ENCODE measurements at places on chromosomes 4 and X.

DNA sequence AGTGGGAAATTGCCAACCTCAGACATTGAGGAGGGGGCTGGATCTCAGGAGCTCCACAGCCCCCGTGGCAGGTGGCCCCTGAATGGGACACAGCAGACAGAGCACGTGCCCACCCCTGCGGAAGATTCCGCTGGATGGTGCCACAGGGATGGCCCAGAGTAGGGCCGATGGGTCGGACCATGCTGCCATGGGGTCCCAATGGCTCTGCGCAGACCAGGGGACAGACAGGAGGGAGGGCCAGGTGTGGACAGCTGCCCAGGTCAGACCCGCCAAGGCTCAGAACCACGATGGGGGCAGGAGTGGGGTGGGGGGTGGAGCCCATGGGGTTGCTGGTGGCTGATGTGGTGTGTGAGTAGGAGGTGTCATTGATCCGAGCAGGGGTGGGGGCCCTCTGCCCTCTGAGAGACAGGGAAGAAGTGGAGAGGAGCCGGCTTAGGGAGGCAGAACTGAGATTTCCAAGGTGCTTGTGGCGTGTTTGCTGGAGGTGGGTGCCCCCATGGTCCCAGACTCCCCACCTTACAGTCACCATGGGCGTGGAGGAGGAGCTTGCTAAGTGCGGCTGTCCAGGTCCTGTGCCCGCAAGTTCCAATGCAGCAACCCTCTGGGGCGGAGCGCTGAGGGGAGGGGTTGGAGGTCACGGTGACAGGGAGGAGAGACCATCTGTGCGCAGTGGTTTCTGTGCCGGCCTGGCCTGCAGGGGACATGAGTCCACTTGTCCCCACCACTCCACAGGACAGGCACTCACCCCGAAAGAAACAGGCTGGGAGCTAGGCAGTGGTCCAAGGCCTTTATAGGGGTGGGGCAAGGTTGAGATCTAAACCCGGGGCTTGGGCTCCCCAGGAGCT is 12.9 kb downstream of the SH3TC1 start:
- DNase-seq = no peak

GRCh38 chrX:136480383-136480782 is 7.4 kb upstream of the BRS3 start:
- DNase-seq = no peak

- no peak for DNase-seq
Measured at GRCh38 chr4:21018817-21019216, 318.6 kb downstream of the PACRGL start.

- no peak for DNase-seq
Measured at GRCh38 chrX:71320126-71320525, 18.6 kb downstream of the ITGB1BP2 start.

DNA sequence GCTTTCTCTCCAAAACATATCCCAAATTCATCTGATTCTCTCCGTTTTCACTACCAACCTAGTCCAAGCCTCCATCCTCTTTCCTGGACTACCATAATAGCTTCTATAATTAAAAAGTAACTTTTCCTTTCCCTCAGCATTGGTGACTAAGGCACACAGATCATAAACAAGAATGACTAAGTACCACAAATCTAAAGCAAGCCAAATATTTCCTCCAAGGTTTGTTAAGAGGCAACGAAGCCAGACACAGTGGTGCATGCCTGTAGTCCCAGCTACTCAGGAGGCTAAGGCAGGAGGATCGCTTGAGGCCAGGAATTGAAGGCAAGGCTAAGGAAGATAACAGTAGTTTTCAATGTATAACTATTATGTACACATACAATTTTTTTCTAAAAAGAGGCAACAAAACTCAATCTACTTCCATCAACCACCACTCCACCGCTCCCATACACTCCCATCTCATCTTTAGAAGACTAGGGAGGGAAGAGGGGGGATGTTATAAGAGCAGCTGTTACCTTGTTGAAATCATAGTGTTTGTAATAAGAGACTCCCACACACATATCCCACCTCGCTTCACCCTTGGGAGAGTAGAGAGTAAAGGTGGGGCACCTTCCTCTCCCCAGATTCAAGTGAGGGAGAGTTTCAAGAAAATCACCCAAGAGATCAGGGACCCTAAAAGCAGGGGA is 4.2 kb upstream of the JCHAIN start:
- DNase-seq = no peak
